ENCODE measurements at places on chromosomes 7 and 10.

DNA sequence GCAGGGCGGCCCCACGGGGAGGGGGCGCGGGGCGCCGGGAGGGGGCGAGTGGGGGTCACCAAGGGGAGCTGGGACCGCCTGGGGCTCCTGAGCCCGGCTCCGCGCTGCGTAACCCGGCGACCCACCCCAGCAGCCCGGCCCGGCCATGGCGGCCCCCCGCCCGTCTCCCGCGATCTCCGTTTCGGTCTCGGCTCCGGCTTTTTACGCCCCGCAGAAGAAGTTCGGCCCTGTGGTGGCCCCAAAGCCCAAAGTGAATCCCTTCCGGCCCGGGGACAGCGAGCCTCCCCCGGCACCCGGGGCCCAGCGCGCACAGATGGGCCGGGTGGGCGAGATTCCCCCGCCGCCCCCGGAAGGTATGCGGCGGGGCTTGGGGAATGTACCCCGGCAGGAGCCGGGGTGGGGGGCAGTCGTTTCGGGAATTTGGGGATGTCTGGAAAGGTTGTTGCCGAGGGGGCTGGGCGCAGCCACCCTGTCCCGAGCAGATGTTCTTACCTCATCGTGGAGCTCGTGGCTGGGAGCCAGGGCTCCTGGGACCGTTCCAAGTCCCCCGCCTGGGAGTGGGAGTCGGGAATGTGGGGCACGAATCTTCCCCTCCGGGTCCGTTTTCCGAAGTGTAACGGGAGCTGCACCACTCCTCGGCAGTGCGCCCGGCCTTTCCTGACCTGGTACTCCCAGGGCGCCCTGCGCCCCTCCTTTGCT, 431 bp downstream of the ZYX start:
- peak; percentile 81 for DNase-seq

- DNase-seq: no peak
Measured at GRCh38 chr7:109951565-109951928, 1139.4 kb upstream of the LRRN3 start.

GRCh38 chr10:4303045-4303444, 518.0 kb upstream of the KLF6 start:
- DNase-seq: no peak

DNA sequence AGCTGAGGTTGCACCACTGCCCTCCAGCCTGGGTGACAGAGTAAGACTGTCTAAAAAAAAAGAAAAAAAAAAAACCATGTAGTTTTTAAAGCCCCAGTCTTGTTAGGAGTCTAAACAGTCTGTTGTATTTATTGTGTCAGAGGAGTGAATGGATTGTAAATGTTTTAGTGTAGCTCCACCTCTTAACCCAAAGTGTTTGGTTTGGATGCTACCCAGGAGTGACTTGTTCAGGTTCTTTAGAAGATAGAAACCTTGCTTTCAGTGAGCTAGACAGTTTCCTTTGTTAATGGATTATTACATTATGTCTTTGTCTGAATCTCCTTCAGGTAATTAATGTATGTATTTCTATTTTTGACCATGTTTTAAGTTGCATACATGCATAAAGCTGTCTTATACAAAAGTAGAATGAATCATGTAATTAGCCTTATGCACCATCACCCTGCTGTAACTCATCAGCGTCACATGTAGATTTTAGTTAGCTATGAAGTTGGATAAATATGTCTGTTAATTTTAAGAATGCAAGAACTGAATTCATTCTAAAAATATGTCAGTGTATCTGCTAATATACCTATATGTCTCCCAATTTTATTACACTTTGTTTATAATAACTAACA, 97.7 kb downstream of the TAF3 start:
- no peak for DNase-seq

DNA sequence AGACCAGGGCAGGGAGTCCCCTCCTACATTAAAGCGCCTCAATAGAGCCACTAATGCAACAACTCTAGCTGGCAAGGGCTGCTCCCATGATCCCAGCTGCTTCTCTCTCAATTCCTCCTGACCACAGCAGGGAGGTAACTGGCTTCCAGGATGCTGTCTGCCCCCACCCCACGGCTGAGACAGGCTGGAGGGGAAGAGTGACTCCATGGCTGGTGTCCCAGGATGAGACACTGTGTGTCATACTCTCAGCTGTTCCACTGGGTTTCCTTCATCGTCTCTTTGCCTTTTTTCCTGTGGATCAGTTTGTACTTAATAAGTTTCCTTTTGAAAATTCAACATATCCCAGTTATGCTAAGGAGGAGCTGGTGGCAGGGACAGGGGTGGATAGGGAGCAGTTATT, 27.7 kb upstream of the MYH16 start:
- DNase-seq: no peak

DNA sequence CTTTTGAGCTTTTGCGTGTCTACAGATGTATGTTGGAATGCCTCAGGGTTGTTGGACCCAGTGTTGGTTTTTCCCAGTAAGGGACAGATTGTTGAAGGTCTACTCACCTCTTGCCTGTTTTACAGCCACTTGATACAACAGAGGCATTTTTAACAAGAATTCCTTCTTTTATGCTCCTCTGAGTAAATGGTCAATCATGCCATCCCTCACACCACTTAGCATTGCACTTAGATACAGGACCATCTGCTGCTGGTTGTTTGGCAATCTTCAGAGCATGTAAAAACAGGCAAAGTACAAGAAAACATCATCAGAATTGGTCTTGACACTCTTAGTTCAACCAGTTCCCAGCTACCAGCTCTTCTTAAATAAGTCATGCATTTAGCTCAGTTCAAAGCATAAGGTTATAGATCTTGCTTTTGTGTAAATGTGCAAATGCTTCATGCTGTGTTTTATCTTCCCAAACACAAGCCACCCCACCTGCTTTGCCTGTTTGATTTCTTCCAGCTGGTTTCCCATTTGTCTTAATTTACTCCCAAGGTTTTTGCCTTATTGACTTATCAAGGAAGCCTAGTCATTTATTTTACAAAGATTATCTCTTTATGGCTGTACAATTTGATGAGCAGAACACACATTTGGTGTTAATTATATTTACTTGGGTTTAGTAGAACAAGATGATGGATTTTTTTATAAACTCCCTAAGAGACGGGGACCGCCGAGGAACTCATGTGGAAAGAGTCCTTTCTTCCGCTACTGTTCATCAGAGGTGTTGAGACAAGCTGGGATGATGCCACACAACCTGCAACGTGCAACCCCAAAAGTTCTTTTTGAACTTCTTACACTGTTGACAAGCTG, 136.6 kb downstream of the AHR start:
- DNase-seq: no peak

Data from body of pancreas (tissue), 4 donors.